ENCODE measurements at places on chromosomes 3 and 15.

DNA sequence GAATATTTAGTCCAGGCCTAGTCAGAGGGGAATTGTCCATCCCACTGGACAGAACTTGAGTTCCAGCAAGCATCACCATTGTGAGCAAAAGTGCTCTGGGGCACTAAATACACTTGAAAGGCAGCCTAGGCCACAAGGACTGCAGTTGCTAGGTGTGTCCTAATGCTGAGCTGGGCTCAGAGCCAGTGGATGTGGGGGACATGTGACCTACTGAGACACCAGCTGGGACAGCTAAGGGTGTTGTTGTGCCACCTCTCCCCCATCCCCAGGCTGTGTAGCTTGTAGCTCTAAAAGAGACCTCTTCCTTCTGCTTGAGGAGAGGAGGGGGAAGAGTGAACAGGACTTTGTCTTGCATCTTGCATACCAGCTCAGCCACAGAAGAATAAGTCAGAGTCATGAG lies 120.9 kb downstream of the DTWD1 start:
- DNase-seq = no peak

DNA sequence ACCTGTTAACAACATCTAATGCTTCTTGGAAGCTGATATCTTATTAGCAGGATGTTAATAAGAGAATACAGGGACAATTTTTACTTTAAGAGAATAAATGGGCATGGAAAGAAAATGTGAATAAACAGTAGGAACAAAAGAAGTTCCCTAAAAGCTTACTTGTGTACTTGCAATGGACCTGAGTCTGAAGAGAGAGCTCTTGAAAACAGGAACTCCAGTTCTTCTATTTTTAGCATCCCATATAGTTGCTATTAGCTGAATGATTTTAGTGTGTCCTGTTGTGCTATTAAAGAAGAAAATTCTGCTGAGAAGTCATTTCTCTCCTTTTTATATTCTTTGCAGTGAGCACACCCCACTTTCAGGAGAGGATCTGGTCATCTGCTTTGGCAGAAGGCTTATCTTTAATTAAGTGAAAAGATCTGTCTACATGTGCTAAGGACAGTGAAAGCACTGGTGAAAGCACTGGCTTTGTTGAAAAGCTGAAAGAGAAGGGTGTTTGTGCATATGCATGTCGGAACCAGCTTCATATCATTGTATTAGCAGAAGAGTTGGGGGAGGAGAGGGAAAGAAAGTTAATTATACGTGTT lies 1.4 kb upstream of the ST3GAL6 start:
- no peak for DNase-seq

GRCh38 chr3:158728061-158728377 lies 4.2 kb downstream of the RARRES1 start:
- DNase-seq = no peak

- no peak for DNase-seq
These were observed 1.6 kb downstream of the FAM174B start for GRCh38 chr15:92653836-92654539.

DNA sequence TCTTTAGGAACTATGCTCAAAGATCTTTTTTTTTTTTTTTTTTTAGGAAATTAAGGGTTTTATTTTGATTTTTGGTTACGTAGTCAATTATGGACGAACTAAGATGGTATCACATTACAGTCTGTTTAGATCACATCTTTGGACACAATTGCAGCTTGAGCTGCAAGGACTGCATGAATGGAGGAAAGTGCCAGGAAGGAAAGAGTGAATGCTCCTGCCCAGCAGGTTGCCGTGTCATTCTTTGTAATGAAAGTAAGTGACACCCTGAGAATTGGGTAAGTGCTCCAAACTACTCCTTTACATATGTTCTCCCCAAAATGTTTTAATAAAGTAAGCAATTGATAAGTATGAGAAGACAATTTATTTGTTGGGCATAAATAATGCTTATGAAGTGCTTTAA lies 716.5 kb upstream of the GOLIM4 start:
- DNase-seq = no peak

GRCh38 chr15:47961401-47962090 lies 159.2 kb upstream of the SLC24A5 start:
- no peak for DNase-seq

DNA sequence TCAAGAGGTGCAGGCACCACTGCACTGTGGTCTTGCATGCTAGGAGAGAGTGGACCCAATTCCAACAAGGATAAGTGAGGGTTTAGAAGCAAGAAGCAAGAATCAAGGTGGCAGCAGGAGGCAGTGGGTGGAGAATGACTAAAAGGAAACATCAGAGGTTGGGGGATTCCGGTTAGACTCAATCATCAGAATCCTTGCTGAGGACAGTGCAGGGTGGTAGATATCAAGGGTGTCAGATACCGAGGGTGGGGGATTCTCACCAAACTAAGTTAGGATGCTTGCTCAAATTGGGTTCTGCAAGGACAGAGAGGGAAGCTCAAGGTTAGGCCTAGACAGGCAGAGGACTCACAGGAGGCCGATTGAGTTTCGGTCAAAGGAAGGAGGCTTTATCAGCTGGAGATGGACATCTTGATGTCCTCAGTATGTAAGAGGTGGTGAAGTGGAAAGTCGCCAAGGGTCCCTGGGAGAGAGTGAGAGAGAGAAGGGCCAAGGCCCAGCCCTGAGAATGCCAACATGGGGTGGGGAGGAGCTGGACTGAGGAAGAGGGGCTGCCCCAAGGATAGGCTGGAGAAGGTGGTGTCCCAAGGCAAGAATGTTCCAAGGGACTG lies 102.2 kb downstream of the ARNT2 start:
- no peak for DNase-seq
